ENCODE measurements at places on chromosomes 5 and 9.

DNA sequence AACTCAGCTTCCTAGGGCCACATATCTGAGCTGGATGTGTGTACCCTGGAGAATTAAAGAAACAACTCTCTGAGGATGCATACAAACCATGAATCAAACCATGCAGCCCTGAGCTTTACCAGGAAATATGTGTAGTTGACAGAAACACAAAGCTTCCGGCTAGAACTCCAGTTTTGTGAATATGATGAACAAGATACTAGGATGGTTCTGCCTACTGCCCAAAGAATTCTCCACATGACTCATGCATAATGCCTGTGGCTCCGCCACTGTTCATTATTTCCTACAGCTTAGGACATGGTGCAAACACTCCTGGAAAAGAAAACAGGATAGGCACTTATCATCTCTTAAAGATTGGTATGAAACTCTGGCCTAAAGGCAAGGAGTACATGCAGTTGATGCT is 343.4 kb downstream of the DNAH5 start:
- DNase-seq, result no peak

DNA sequence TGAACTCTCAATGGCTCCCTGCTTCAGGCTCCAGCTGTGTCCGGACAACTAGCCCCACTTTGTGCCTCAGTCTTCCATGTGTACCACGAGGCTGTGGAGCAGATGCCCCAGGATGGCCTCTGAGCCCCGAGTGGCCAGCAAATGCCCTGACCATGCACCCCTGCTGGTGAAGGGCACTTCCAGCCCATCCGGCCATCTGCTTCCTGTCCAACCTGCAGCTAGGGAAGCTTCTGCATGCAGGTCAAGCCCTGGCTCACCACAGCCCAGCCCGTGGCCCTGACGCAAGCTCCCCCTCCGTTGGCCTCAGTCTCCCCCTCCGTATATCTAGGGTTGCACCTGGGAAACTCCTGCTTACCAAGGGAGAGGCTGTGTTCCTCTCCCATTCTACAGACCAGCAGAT is 4.8 kb downstream of the NINJ1 start:
- DNase-seq, result no peak

GRCh38 chr9:10867194-10867593 is 254.4 kb upstream of the PTPRD start:
- no peak for DNase-seq

DNA sequence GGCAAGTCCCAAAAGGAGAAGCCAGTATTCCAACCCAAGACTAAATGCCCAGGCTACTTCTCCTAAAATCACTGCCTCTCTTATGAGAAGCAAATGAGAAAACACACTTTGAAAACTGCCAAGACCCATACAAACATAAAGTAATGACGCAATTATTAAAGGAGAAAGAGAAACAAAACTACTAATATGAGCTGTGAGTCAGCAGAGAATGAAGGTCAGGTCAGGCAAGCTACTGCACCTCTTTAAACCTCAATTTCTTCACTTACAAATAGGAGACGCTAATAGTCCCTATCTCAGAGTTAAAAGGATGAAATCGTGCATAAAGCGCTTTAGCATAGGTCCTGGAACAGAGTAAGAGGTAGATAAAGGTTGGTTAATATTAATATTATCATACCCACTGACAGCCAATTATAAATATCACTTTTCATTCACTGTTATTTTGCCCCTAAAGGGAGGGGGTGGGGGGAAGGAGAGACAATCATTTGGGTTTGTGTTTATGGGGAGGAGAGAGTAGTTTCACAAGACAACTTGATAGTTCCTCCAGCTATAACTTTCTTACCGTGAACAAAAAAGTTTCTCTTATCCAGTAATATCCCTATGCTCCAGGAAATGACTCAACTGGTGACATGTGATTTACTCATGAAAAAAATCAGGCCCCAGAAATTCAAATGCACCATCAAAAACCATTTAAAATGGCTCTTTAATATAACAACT is 3.6 kb downstream of the PSMB7 start:
- no peak for DNase-seq

DNA sequence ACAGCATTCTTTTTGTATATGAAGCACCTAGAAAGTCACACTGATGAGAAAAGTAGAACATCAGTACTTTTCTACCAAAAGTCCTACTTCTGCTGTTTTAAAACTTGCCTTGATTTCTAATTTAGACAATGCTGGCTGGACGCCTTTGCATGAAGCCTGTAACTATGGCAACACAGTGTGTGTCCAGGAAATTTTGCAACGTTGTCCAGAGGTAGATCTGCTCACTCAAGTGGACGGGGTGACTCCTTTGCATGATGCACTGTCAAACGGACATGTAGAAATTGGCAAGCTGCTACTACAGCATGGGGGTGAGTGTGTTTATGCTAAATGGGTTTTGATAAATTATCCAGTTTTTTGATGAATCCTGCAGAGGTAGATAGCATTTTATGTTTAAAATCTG is 73.5 kb downstream of the SLF1 start:
- DNase-seq, result no peak

GRCh38 chr5:133251296-133252132 is 199.7 kb downstream of the HSPA4 start:
- no peak for DNase-seq

DNA sequence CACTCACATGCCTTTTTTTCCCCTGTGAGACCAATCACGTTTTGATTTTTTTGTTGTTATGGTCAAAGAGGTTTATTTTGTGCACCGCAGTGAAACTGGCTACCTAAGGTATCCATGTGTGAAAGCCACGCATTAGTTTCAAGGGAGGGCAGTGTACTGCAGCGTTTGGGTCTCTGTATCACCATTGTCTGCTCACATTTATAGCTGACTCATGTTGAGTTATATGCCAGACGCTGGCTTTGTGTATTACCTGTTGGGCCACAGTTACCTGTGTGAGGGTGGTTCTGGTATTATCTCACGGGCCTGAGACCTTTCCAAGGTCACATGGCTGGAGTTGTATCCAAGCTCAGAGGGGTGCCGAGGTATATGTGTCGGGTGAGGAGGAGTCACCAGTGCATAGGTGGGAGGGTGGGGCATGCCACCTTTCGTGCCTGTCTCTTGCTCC is 75.8 kb downstream of the ARHGAP26 start:
- no peak for DNase-seq

DNA sequence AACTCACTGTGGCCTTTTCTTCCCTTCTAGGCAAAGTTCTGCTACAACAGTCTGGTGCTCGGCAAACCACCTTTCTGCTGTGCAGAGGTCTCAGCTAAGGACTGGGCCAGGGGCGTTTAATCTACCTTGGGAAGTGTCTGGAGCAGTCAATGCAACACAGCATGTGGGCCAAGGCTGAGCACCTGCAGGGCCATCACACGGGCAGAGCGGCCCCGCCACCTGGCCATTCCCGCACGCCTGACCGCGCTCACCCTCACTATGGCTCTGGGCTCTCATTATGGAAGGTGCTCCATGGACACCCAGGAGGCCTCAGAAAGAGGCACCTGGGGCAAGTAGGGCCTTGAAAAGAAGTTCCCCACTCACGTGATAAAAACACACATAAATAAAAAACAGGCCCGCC is 65.7 kb upstream of the TBC1D9B start:
- no peak for DNase-seq

GRCh38 chr9:134948149-134948548 is 30.4 kb upstream of the FCN1 start:
- no peak for DNase-seq

GRCh38 chr9:130707225-130707976 is 13.8 kb downstream of the EXOSC2 start:
- DNase-seq, result peak; percentile 56

DNA sequence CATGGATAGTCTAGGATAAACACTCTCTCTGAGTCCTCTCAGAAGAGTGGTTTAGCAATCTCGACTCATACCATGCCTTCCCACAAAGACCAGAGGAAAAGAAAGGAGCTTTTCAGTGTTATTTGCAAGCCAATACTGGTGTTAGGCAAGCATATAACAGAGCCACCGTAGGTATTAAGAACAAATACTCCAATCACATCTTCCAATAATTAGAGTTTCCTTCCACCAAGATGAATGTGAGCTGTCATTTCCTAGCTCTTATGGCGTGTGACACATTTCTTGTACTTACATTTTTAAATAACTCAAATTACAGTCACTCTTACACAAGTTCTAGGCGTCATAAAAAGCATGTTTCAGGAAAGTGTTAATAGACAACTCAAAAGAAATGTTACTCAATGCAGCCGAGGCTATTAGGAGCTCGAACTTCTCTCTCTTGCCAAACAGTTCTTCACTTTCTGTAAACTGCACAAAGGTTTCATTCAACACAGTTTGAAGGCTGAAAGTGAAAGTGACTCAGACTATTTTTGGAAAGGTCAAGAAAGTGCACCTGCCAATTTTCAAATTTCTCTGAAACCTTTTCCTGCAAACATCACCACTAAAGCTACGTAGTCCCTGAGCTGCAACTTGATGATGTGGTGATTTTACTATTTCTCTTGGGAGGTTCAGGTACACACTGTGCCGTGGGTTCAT is 153.8 kb downstream of the AUH start:
- DNase-seq, result peak; percentile 37

DNA sequence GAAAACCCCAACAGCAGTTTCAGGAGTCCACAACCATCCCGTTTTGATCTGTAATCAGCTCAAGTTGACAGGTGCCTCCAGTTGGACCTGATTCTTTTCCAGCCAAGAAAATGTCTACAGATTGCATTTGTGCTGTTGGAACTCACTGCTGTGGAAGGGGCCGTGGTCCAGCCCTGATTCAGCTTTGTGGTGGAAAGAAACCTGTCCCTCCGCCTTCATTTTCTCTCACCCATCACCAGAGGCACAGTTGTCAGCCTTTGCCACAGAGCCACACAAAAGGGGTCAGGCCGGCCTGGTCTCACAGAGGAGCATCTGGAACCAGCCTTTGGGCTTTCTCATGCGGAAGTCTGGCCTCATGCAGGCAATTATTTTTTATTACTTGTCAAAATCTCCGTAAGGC is 483.6 kb downstream of the GADD45G start:
- DNase-seq, result no peak

- no peak for DNase-seq
These were observed 561.2 kb upstream of the C9orf72 start for GRCh38 chr9:28134446-28134976.

GRCh38 chr5:133482028-133482427 is 130.3 kb downstream of the FSTL4 start:
- DNase-seq, result no peak

GRCh38 chr5:98214240-98215051 is 559.0 kb upstream of the RGMB start:
- no peak for DNase-seq

GRCh38 chr5:132076202-132076830 is 2.7 kb downstream of the CSF2 start:
- DNase-seq, result no peak

- DNase-seq, result no peak
These were observed 482.9 kb downstream of the AGTPBP1 start for GRCh38 chr9:85258823-85259370.

- DNase-seq, result no peak
These were observed 54.1 kb upstream of the TMEM161B start for GRCh38 chr5:88322785-88323184.

GRCh38 chr9:138073808-138074207 is 196.2 kb downstream of the CACNA1B start:
- DNase-seq, result no peak

- no peak for DNase-seq
These were observed 108.1 kb downstream of the TMEM174 start for GRCh38 chr5:73280821-73281746.

DNA sequence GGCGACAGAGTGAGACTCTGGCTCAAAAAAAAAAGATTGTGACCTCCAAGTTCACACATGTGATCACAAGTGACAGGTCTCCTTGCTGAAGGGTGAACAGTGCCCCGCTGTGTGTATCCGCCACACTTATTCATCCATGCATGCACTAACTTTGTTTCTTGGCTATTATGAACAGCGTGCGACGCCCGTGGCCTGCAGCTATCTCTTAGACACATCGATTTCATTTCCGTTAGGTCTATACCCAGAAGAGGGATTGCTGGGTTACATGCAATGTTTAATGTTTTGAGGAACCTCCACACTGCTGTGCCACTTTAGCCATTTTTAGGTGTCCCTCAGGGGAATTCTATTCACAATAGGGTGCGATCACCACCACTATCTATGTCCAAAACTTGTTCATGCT is 12.1 kb upstream of the EGFL7 start:
- DNase-seq, result no peak

GRCh38 chr9:75134495-75134894 is 46.2 kb downstream of the OSTF1 start:
- no peak for DNase-seq

GRCh38 chr9:123061216-123061615 is 27.7 kb downstream of the GPR21 start:
- no peak for DNase-seq

- no peak for DNase-seq
These were observed 368.3 kb upstream of the SPATA31A5 start for GRCh38 chr9:60545878-60546385.

DNA sequence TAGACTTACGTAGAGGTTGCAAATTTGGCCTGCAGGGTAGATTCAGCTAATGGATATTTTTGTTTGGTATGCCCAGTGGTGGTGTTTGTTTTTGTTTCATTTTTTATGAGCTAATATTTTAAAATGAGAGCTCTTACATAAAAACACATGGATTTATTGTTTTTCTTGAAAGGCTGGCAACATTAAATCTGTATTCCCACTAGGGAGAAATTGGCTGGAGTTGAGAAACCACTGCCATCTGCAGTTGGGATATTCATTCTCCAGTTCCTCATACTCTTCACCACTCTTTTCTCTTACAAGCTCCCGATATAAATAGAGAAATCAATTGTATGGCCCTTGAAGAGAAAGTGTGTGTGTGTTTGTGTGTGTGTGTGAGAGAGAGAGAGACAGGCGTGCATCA is 143.3 kb downstream of the ALDH1A1 start:
- no peak for DNase-seq

DNA sequence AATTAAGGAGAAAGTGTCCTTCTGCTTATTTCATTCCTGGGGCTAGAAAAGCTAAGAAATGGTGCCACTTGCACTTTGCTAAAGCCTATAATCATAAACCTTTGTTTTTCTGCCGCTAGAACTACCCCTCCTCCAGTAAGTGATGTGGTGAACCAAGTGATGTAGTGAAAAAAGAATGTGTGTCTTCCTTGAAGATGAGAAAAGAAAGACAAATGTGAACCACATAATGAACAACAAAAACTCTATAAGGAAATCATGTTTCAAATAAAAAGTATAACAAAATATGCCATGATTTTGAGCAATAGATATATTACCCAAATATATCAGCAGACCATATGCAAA is 179.0 kb upstream of the SGCD start:
- no peak for DNase-seq

All from stimulated activated CD4-positive, alpha-beta T cell treated with anti-CD3 and anti-CD28 coated beads, Interleukin-12 subunit alpha, Interleukin-12 subunit beta, amount 100 ng/mL, for 48 hours (primary cell).